ENCODE measurements at places on chromosomes 16 and 17.
A peak's percentile ranks its signal among the peaks of the same experiment; 100 is the strongest.

DNA sequence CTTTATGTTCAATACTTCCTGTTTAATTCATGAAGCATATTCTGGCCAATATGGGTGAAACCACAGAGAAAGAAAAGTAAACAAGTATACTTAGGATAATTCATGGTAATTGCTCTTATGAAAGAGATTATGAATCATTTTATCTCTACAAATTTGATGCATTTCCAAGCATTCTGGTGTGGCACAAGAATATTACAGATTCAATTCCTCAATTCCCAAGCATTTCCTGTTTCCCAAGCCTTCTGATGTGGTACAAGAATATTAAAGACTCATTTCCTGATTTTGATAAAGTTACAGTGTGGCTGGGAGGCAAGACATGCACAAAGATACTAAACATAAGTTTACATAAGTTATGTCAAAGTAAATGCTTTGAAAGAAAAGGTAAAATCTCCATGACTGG lies 126.1 kb upstream of the NUDT7 start:
- no peak for DNase-seq

GRCh38 chr17:35244341-35245195 lies 1.7 kb downstream of the SLFN5 start:
- DNase-seq = peak; percentile 89

DNA sequence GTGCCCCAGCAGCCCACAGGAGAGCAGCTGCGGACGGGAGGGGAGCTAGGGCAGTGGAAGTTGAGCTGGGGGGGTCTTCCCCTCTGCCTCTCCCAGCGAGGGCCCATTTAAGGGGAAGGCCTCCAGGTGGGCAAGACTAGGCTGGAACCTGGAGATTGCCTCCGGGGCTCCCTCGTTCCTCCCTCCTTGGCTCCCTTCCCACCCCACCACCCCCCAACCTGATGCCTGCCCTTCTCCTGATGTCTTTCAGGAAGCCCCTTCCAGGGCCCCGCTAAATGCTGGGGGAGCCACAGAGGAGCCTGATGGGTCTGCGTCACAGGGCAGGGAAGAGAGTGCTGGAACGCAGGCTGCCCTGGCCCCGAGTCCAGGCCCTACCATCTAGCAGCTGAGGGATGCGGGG lies 16.7 kb downstream of the ADGRG1 start:
- no peak for DNase-seq

- DNase-seq = no peak
Observed at GRCh38 chr17:74777901-74778515, 1.9 kb upstream of the NAT9 start.

DNA sequence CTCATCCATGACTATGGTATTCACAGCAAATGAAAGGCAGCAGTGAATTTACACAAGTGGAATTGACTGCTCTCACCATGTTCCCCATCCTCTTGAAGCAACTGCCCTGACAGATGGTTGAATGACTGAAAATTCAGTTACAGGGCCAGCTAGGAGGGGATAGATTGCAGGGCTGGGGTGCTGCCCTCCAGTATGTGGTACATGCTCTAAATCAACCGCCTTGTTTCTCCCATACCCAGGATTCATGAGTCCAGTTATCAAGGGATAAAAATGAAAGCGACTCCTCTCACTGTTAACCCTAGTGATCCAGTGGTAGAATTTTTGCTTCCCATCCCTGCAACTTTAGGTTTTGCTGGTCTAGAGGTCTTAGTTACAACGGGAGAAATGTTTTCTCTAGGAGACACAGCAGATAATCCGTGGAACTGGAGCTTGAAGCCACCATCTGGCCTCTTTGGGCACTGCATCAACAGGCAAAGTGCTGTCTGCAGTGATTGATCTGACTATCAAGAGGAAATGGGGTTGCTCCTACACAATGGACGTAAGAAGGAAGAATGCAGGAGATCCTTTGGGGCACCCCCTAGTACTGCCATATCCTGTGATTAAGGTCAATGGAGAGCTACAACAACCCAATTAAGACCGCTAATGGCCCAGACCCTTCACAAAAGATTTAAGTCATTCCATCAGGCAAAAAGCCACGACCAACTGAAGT lies 32.0 kb downstream of the SCPEP1 start:
- DNase-seq = peak; percentile 55

DNA sequence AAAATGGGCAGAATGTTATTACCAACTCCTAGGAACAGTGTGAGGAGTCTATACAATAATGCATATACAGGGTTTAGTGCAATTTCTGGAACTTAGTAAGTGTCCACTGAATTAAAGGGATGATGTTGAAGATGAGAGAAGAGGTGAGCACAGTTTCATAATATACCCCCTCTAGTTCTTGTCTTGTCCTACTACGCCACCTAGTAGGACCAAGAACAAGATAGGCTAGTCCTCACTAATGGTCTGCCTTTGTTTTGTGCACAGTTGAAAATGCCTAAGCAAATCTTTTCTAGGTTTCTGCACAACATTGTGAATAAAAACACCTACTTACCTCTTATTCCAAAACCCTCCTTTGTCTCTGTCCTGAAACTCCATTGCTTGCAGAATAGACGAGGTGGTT lies 670.2 kb downstream of the CDH8 start:
- no peak for DNase-seq

- no peak for DNase-seq
Observed at GRCh38 chr16:56744996-56745640, 15.2 kb downstream of the NUP93 start.

DNA sequence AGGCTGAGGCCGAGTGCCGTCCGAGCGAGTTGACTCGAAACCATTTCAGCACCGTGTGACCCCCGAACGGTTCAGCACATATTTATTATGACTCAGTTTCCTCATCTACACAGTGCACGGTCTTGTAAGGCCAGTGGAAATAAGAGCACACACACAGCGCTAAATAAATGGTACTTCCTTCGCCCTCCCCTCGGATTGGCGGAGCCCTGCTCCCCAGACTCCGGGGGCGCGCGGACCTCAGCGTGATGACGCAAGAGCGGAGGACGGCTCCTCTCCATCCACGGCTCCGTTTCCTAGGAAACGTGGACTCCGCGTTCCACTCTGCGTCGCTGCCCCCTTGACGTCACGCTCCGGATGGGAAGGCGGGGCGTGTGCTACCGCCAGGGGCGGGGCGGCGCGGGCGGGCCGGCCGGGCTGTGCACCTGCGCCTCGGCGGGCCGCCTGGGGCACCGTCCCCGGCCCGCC lies at the start of gene PARD6A:
Gene PARD6A, plus strand, starts transcription at position 397 of the 465 bp plus-strand sequence. CDS start 79 bp downstream, outside the sequence.
- DNase-seq = peak; percentile 97

- DNase-seq = no peak
Observed at GRCh38 chr17:80397686-80398085, 17.3 kb upstream of the ENDOV start.

DNA sequence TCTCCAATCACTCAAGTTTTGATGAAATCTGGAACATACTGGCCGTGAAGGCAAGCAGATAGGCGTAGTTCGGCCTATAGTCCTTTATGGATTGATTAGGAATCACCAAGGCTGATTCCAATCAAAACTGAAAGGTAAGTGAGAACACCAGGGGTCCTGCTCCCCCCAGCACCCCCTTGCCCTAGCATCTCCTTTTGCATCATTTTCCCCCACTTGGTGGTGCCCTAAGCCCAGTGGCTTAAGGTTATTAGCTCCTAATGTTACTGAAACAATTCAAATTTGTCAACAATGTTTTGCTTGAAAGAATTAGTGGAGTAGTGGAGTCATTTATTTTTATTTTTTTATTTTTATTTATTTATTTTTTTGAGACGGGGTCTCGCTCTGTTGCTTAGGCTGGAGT lies 4.9 kb downstream of the SLFN14 start:
- DNase-seq = no peak

DNA sequence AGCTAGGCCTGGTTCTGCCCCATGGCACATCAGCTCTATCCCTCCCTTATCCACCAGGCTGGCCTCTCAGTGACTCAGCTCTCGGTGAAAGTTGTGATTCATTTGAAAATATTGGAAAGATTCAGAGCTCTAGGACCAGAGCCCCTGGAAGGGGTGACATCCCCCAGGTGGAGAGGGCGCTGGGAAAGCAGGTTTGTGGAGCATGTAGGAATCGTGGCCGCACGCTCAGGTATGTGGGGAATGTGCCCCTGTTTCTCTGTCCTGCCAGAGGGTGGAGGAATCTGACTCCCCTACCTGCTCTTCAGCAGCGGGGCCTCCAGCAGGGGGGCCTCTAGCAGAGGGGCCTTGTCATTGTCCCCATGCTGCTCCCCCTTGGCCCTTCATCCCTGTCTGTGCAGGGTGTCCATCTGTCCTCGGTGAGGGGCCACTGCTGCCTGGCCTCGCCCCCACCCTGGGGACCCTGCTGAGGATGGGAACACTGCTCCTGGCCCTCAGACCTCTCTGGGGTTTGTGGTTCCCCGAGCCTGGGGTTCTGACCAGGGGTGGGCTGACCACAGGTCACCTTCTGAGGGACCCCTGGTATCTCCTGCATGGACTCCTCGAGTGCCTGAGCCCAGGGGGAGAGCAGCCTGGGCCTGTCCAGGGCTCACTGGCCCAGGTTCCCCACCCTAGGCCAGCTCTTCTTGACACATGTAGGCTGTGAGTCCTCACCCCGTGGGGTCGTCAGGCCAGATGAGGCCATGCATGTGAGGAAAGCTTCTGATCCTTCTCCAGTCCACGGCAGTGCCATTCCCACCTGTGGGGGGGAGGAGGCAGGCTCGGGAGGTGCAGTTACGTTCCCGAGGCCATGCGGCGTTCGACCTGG lies 47.5 kb downstream of the NT5M start:
- DNase-seq = no peak

GRCh38 chr16:1488054-1488601 lies 616 bp downstream of the PTX4 start:
- DNase-seq = no peak

- no peak for DNase-seq
Observed at GRCh38 chr16:54696970-54697369, 233.7 kb upstream of the IRX5 start.

DNA sequence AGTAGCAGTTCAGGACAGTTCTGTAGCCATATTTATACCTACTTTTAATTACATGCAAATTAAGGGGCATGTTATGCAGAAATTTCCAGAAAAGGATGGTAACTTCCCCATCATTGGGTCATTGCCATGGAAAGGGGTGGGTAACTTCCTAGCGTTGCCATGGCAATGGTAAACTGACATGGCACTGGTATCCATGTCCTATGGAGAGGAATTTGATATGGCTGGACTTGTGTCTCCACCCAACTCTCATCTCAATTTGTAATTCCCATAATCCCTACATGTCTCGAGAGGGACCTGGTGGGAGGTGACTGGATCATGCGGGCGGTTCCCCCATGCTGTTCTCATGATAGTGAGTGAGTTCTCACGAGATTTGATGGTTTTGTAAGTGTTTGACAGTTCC lies 35.6 kb upstream of the CACNG4 start:
- no peak for DNase-seq

DNA sequence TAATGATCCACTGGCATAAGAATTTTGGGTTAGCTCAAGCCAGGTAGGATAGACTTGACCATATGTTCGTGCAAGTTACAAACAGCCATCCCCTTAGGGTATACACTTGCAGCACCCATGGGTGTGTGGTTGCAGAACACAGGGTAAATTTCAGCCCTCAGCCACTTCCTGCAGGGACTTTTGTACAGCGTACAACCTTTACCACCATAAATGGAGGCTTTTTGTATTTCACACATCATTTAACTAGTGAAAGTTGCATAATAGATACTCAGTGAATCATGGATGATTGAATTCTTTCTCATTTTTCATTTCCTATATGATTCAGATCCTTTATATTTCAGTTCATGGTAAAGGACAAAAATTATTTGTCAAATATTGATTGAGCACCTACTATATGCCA lies 473.9 kb downstream of the CDH13 start:
- DNase-seq = no peak

- DNase-seq = no peak
Observed at GRCh38 chr17:4617090-4617489, 24.4 kb downstream of the ALOX15 start.

DNA sequence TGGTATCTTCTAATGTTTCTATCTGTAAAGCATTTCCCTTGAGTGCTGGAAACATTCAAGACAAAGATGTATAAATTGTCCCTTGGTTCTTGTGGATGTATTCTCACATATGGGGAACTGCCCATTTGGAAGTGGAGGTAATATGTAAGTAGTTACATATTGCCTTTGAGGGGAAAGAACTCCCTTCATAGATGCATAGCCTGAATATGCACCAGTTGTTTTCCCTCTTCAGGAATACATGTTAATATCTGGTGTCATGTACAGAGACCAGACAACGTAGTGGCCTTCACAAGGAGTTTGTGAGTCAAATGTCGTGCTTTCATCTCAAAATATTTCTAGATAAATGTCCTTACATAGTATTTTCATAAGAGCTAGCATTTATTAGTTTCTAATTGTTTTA lies 213.5 kb downstream of the BCAS3 start:
- DNase-seq = no peak

GRCh38 chr17:4789701-4789950 lies 862 bp downstream of the GLTPD2 start:
- DNase-seq = no peak

DNA sequence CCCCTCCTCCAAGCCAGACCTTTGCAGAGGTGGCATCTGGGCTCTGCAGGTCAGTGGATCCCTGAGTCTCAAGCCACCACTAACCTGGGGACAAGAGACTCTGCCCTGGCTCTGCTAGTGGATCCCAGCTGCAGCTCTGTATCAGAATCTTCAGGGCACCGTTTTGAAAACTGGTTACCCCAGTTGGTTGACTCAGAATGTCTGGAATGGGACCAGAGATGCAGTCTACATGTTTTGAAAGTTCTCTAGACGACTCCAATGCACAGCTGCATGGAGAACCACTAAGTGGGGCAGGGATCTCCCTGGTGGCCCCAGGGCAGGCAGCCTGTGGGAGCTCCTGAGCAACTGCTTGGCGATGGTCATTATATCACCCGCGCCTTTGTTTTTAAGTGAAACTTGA lies 34.1 kb upstream of the ADORA2B start:
- no peak for DNase-seq

- DNase-seq = peak; percentile 44
Observed at GRCh38 chr17:42387661-42388380, 421 bp downstream of the STAT3 start.

DNA sequence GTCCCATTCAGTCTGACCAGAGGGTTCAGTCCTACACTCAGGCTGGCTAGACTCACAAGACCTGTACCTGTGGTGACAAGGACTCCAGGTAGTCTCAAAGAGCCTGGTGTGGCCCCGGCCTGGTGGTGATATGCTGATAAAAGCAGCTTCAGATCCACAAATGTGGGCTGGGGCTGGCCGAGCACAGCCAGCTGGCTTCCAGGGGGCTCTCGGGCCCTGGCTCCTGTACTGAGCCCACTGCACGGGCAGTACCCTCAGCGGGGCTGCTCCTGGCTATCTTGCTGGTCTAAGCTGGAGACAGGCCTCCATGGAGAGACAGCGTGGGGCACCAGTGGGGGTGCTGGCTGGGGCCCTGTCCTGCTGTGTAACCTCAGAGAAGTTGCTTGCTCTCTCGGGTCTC lies 4.3 kb downstream of the SMIM5 start:
- no peak for DNase-seq

- DNase-seq = no peak
Observed at GRCh38 chr16:84845496-84846002, 25.8 kb downstream of the CRISPLD2 start.

DNA sequence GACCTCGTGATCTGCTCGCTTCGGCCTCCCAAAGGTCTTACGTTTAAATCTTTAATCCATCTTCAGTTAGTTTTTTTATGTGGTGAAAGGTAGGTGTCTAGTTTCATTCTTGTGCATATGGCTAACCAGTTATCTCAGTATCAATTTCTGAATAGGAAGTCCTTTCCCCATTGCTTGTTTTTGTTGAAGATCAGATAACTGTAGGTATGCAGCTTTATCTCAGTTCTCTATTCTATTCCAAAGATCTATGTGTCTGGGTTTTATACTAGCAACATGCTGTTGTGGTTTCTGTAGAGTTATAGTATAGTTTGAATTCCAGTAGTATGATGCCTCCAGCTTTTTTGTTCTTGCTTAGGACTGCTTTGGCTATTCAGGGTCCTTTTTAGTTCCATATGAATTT lies 65.2 kb downstream of the TNFRSF13B start:
- no peak for DNase-seq
